ENCODE measurements at places on chromosomes 4 and X. TPM values are rescaled to one million over a fixed set of nuclear protein-coding genes. Genes with fewer than 3 reads are reported as not detected.

Gene MSANTD1
- total RNA-seq: 0.77 TPM

Gene ADAMTS3
- 3.2 TPM for total RNA-seq

Gene MAGEB17
- total RNA-seq: 0.58 TPM

Gene TMPRSS11A
- not detected for total RNA-seq

Gene CLDN34
- total RNA-seq: 0.66 TPM

Gene MTTP
- total RNA-seq: 0.33 TPM

Gene AMOT
- total RNA-seq: 0.58 TPM

Gene GAGE13
- total RNA-seq: not detected

Measured in PC-3 (cell line).